ENCODE measurements at places on chromosomes 16 and 17. TPM values are rescaled to one million over a fixed set of nuclear protein-coding genes. Genes with fewer than 3 reads are reported as not detected.

GRCh38 chr16:11907160-11907970 lies 8.4 kb downstream of the GSPT1 start:
- no peak for DNase-seq

- DNase-seq, result no peak
Measured at GRCh38 chr17:19005789-19006430, 1.3 kb upstream of the FAM83G start.

GRCh38 chr16:27365142-27366089 lies 36.6 kb upstream of the IL21R start:
- DNase-seq, result no peak

The TEKT3 gene
- total RNA-seq, result 0.51 TPM

The FNDC8 gene
- total RNA-seq, result not detected

DNA sequence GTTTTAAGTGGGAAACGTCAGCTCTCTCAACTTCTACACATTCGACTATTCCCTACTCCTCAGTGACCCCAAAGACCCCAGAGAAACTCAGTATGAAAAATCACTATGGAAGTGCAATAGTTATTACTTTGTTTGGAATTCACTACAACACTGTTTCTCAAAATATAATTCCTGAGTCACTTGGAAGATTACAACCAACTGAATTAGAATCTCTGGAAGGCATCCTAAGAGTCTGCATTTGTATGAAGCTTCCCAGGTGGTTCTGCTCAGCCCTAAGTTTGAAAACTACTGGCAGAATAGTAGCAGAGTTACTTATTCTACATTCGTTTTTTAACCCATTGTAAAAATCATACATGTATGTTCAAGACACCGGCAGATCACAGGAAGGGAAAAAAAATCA lies 525.6 kb downstream of the MAF start:
- DNase-seq, result no peak

Measured in Right ventricle myocardium inferior (tissue), 1 donor.